GM10248 (cell line): ENCODE measurements at places on chromosomes 5 and 9.

DNA sequence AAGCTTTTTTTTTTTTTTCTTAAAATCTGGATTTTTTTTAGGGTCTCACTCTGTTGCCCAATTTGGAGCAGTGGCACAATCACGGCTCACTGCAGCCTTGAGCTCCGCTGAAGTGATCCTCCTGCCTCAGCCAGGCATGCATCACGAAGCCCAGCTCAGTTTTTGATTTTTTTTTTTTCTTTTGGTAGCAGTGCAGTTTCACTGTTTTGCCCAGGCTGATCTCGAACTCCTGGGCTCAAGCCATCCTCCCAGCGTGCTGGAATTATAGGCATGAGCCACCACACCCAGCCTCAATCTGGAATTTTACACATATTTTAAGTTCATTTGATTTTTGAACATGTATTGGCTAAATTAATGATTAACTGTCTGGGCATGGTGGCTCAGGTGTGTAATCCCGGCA lies 36.3 kb downstream of the TRIO start:
- DNase-seq: no peak

DNA sequence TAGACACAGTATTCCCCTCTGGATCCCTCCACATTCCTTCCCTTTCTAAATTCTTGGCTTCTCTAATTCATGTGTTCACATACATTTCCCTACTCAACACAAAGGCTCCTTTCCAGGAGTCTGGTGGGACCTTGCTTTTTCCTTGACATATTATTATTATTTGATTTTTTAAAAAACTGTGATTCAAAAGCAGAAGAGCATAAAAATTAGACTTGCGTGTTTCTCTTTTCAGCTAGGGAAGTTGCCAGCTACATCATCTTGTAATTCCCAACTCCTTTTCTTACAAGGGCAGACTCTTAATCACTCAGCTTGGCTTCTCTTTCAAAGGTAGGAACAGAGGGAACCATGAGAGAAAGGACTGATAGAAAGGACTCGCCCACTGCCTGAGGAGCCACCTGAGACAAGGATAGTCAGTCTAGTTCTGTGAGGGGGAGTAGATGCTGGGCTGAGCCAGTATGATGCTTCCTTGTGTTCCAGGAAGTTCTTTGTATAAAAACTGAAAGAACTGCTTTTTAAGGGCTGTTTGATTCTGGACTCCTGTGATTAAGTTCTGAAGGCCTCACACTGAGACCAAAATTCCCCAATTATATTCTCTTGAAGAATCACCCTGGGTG lies 51.0 kb upstream of the DPYSL3 start:
- no peak for DNase-seq

- no peak for DNase-seq
These were observed 196.2 kb downstream of the DEPDC1B start for GRCh38 chr5:60503771-60504170.

DNA sequence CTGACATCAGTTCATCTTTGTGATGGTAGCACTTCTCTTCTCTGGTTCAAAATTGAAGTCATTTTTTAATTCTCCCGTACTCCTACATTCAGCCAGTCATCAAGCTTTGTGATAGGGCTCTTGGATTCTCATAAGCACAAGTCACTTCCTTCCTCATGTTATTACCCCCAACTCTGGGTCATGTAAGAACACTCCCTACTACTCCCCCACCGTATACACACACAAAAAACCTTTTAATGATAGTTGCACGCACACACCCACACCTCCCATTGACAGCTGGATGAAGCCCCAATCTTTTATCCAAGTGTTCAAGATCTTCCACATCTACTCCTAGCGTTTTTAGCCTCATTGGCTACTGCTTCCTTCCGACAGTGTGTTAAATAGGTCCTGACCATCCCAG lies 16.8 kb downstream of the KDM3B start:
- no peak for DNase-seq

DNA sequence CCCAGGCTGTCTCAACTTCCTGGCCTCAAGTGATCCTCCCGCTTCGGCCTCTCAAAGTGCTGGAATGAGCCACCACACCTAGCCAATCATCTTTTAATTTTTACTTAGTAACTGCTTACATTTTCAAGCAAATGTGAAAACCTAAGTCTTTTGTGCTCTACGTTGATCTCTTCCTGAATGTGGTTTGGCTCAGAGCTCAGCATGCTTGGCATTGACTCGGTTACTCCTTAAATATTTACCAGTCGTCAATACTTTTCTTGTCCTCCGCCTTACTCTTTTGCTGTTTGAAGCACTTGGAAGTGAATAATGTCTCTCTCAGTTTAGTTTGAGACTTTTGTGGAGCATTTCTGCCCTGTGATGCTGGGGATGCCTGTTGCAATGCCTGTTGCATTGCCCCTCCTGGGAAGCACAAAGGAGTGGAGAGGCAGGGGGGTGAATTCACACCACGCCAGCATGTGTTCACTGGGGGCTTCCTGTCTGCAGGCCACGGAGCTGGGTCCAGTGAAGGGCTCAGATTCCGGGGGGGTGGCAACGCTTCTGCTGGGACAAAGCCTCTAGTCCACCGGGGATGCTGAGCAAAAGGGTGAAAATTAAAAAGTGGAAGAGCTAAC lies 13.1 kb upstream of the TENT4A start:
- no peak for DNase-seq

GRCh38 chr5:140148508-140148907 lies 22.8 kb downstream of the IGIP start:
- no peak for DNase-seq

GRCh38 chr5:144815131-144815530 lies 644.5 kb downstream of the KCTD16 start:
- no peak for DNase-seq

DNA sequence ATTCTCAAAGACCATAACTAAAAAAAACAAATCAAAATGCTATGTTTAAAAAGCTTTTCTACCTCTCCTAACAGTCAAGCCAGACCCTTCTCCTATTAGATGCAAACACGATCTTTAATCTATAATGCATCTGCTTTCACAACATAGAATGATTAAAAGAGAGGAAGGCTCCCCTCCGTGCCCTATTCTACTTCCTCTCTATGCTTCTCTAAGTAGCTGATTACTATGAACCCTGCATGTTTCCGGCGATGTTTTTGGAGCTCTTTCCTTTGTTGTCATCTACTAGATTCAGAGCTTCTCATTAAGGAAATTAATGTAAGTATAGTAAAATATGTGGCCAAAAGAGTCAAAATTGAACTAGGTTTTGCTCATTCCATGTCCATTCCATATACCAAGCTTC lies 29.2 kb upstream of the CEP120 start:
- no peak for DNase-seq

GRCh38 chr5:35274839-35275509 lies 44.7 kb upstream of the PRLR start:
- no peak for DNase-seq

- DNase-seq: no peak
These were observed 283.4 kb upstream of the GRAMD2B start for GRCh38 chr5:126139773-126140172.

DNA sequence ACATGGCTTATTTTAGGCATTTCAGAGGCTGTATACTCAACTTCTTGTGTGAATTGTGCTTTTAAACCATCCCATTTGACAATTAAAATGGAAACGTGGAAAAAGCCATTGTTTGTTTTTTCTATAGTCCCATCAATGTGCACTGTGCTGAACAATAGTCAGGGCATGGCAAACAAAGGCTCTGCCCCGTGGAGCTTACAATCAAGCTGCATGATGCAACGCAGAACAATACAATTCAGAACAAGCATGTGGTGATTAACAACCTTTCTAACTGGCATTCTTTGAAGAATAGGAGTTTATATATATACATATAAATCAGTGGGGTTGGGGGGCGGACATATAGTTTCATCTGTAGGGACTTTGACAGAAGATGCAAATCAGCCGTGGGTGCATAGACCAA lies 2125.4 kb upstream of the WWC1 start:
- no peak for DNase-seq

DNA sequence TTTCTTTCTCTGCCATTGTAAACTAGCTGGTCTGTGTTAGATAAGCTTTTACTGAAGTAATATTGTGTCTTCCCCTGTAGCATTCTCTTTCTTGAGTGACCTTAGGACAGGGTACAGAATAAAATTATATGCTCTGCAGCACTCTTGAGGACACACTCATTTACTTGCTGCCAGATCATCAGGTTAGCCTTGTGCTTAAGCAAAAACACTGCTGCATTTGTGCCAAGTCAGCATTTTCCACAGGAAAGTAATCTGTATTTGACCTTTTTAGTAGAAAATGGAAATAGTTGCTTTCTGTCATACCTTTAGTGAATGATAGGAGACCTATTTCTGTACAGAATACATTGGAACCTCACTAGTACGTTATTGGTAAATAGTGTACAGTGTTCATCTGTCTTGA lies 54.2 kb downstream of the LMNB1 start:
- DNase-seq: no peak

GRCh38 chr9:14618836-14619420 lies 74.3 kb downstream of the ZDHHC21 start:
- no peak for DNase-seq

DNA sequence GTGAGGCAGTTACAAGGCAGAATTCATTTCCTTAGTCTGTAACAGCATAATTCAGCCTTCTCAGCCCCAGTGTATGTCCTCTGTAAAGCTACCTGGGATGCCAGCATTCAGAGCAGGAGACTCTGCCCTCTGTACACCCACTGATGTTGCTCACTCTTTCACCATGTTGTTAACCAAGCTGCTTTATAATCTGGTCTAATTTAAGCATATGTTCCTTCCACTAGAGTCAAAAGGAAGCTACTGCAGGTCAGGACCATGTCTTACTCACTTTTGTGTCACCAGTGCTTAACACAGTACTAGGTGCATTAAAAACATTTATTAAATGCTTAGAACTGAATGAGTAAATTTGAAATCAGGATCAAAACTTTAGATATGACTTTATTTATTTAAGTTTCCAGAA lies 185.6 kb downstream of the FBXL17 start:
- no peak for DNase-seq

DNA sequence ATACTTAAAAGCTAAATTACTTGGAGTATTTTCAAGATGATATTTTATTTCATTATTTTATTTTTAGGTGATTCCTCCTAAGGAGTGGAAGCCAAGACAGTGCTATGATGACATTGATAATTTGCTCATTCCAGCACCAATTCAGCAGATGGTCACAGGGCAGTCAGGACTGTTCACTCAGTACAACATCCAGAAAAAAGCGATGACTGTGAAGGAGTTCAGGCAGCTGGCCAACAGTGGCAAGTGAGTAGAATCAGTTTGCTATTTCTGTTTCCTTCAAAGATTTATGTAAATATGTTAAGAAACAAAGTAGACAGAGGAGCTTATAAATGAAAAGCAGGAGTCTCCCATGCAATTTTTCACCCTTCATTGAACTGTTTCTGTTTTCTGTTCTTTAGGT lies 47.8 kb downstream of the KDM4C start:
- no peak for DNase-seq

- DNase-seq: no peak
These were observed 58.9 kb upstream of the RXRA start for GRCh38 chr9:134267305-134267880.

- no peak for DNase-seq
These were observed 211.8 kb upstream of the C9orf72 start for GRCh38 chr9:27784847-27785713.

DNA sequence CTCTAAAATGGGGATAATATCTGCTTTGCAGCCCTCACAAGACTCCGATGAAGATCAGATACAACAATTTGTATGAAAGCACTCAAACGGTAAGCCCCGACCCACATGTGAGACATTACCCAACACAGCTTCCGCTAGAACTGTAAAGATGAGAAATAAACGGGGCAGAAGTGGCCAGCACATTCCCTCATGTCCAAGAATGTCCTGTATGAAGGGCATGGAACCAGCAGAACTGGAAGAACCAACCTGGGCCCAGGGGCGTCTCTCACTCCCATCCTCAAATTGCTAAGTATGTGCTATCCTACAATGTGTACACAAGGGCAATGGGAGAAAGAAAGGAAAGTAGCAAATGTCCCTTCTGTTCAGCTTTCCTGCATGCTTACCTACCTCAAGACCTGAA lies 33.0 kb downstream of the CCDC125 start:
- DNase-seq: no peak

- DNase-seq: no peak
These were observed 47.1 kb downstream of the HABP4 start for GRCh38 chr9:96497117-96497399.

DNA sequence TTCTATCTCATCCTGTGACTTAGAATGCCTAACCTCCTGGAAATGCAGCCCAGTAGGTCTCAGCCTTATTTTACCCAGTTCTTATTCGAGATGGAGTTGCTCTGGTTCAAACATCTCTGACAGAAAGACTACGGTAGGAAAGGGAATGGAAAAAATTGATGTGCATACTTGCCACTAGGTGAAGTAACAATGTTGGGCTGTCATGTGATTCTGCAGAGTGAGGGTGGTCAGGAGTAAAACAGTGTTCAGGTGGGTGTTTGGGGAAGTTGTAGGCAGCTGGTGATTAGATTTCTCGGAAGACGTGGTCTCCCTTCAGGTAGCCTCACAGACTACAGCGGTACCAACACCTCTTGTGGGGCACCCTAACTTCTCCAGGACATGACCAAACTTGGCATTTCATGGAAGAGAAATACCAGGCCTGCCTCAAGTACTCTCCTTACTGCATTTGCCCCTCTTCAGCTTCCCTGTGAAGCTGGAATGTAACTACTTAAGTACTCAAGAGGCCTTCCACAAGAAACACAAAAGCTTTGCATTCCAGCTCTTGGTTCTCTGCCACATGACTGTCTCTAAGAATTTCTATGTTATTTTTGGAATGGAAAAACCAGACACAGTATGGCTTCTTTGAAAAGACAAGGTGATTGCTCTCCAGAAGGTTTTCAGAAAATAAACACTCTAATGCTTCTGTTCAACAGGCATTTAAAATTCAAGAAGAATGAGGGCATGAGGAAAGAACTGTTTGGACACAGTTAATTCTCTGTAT lies 17.4 kb upstream of the ENTREP1 start:
- DNase-seq: no peak

- no peak for DNase-seq
These were observed 3.8 kb downstream of the TGFBI start for GRCh38 chr5:136032564-136032963.

DNA sequence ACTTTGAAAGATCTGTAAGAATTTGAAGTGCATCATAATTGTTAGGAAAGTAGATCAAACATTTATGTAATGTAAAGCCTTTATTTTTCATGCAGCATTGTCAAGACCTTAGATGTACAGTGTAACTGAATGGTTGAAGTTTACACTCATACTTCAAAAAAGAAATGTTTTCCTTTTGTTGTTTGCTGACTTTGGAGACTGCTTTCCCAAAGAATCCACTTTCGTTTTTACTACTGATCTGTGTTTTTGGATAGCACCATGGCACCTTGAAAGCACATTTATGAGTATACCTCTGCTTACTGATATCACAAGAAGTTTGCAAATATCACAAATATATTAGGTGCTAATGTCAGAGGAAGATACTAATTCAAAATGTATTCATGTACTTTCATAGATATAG lies 50.0 kb downstream of the PIP5K1B start:
- no peak for DNase-seq

GRCh38 chr5:78647838-78648358 lies 674 bp downstream of the LHFPL2 start:
- DNase-seq: peak; percentile 52

GRCh38 chr5:109750463-109750862 lies 60.7 kb downstream of the MAN2A1 start:
- DNase-seq: no peak

- no peak for DNase-seq
These were observed 564.8 kb upstream of the WWC1 start for GRCh38 chr5:167726642-167727041.
